ENCODE measurements at places on chromosomes 4 and X.

GRCh38 chrX:68252664-68253063 is 180.6 kb downstream of the OPHN1 start:
- DNase-seq = no peak

DNA sequence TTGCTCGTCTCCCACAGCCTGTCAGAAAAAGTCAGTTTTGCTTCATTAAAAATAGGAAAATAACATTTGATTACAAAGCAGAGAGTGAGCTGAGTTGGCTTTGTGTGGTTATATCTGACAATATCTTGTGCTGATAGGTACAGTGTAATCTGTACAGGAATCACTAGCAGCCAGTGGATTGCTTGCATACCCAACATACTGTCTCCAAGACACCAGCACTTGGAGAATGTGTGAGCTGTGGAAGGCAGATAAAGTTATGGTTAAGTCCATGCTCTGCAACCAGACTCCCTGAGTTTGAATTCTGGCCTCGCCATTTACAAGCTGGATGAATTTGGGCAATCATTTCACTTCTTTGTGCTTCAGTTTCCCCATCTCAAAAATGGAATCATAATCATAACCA is 57.5 kb upstream of the TMPRSS11F start:
- DNase-seq = no peak

DNA sequence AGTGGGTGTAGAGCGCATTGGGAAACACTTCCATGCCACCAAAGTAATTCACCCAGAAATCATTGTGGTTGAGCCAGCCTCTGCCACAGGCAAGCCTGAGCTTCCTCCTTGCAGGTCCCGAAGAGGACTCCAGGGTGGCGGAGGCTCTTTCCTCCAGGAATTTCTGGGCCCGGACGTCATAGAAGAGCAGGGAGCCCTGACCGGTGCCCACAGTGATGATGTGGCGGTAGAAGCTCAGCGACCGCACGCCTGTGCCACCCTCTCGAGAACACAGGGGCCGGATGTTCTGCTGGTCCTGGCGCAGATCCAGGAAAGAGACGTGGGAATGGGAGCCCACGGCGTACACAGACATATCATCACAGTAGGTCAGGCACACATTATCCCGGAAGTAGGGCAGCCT is 1.3 kb downstream of the DCAF12L1 start:
- DNase-seq = no peak

DNA sequence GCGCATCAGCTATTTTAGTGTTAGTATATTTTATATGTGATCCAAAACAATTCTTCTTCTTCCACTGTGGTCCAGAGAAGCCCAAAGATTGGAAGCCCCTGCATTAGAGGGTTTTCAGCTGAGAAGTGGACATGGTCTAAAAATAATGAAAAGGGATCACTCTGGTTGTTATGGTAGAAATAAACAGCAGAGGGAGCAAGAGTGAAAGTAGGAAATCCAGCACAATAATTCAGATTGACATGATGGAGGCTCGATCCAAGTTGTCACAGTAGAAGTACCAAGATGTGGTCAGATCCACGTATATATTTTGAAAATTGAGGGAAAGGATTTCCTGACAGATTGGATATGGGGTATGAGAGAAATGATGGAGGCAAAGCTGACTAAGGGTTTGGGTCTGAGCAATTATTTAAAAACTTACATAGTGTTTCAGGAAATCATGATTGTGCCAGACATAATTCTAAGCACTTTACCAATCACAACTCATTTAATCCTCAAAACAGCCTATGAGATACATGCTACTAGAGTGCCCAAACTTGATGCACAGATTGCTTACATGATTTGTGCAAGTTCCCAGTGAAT is 17.0 kb upstream of the TMEM144 start:
- no peak for DNase-seq

- no peak for DNase-seq
These were observed 314.9 kb upstream of the GRIA3 start for GRCh38 chrX:122869171-122869570.

GRCh38 chr4:56681158-56681852 is at the start of gene HOPX:
Gene HOPX (minus strand): TSS chr4:56681296. CDS start chr4:56657816, 23,480 bp downstream.
- DNase-seq = peak; percentile 77

- no peak for DNase-seq
These were observed 38.7 kb downstream of the CCSER1 start for GRCh38 chr4:90165883-90166282.

DNA sequence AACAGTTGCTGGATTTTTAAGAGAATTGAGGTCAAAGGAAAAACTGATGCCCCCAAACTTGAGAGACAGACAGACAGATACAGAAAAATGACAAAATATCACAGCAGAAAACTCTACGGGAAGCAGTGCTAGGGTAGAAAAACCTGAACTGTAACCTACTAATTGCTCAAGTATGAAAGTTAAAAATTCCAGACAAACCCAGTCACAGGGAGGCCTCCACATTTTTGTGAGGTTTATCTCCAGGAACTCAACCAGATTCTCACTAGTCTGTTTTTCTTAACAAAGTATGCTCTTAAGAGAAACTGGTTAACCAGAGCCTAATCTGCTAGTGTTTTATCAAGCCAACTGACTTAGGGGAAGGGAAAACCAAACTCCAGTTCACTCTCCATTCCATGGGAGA is 19.9 kb upstream of the PPP3CA start:
- no peak for DNase-seq

GRCh38 chr4:15587649-15588048 is 67.5 kb downstream of the FBXL5 start:
- no peak for DNase-seq

GRCh38 chrX:38699121-38699520 is 102.1 kb upstream of the MID1IP1 start:
- no peak for DNase-seq

DNA sequence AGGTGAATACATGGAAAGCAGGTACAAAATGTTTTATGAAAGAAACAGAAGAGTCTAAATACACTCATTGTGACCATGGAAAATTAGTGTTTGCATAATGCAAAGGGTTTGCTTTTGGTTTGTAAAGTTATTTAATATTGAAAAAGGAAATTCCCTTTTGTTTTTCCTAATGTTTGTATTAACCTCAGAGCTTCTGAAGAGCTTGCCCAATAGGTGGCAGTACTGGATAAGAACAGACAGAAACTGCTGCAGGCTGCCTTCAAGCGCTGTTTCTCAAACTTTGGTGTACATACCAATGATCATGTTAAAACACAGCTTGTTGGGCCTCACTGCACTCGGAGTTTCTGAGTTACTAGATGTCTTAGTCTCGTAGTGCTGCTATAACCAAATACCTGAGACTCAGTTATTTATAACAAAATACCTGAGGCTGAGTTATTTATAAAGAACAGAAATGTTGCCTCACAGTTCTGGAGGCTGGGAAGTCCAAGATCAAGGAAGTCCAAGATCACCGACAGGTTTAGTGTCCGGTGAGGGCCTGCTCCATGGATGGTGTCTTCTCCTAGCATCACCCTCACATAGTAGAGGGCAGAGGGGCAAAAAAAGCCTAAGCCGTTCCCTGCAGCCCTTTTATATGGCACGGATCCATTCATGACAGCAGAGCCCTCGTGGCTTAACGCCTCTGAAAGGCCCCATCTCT is 54.2 kb downstream of the SUPT20HL2 start:
- no peak for DNase-seq

GRCh38 chr4:39613093-39613656 is 25.5 kb downstream of the SMIM14 start:
- DNase-seq = no peak

GRCh38 chr4:128450326-128451120 is 162.9 kb upstream of the PGRMC2 start:
- no peak for DNase-seq

GRCh38 chr4:162102713-162103112 is 61.1 kb downstream of the FSTL5 start:
- DNase-seq = no peak

- DNase-seq = no peak
These were observed 17.5 kb downstream of the PALLD start for GRCh38 chr4:168514249-168514852.

DNA sequence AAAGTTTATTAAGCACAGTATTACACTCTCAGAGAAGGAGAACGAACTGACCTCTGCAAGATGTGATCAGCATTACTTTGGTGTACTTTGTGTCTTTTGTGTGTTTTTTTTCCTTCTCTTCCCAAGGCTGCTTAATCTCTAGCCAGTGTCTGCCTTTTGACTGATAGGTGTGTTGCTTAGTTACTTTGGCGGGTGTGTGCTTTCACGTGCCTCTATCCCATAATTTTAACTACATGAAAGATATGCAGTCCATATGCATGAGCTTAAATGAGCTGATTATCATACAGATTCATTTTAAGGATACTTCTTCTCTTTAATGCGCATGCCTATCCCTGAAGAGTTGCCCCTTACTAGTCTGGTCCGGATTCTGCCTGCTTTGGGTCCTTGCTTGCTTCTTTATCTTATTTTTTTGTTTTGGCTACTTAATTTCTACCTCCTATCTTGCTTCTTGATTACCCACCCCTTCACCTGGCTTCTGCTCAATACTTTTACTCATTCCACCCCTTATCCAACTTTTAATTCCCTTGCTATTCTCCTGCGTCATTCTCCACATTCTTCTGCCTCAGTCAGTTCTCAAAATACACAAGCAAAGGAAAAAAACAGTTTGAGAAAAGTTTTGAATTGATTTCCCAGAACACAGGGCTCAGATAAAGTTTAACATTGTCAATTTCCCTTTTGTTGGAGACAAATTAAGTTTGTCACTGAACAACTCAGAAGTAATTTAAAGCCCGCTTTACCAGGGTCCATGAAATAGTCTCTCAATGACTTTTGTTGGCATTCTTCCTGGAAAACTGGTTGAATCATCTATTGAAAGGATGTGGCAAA is 182.0 kb downstream of the TENT5D start:
- DNase-seq = no peak

- DNase-seq = no peak
These were observed 7.2 kb upstream of the IL13RA1 start for GRCh38 chrX:118720058-118720707.

GRCh38 chrX:150361070-150361776 is 1.9 kb upstream of the MAMLD1 start:
- peak; percentile 62 for DNase-seq

GRCh38 chrX:94977986-94978385 is 1304.0 kb downstream of the FAM133A start:
- DNase-seq = no peak

DNA sequence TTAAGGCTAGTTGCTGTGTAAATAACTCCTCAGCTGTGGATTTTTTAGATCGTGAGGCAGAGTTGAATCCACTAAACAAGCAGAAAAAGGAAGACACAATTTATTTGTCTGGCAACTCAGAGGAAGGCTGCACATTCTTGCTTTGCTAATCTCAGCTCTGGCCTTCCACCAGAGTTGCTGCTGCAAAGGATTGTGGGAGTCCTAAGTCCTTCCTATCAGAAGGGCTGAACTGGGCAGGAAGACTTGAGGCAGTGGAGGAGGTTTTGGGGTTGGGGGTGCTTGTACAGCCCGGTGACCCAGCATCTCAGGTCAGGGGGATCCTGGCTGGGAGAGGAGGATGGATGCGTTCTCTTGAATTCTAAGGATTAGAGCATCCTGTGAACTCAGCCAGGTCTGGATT is 11.0 kb upstream of the VSIG1 start:
- DNase-seq = no peak

DNA sequence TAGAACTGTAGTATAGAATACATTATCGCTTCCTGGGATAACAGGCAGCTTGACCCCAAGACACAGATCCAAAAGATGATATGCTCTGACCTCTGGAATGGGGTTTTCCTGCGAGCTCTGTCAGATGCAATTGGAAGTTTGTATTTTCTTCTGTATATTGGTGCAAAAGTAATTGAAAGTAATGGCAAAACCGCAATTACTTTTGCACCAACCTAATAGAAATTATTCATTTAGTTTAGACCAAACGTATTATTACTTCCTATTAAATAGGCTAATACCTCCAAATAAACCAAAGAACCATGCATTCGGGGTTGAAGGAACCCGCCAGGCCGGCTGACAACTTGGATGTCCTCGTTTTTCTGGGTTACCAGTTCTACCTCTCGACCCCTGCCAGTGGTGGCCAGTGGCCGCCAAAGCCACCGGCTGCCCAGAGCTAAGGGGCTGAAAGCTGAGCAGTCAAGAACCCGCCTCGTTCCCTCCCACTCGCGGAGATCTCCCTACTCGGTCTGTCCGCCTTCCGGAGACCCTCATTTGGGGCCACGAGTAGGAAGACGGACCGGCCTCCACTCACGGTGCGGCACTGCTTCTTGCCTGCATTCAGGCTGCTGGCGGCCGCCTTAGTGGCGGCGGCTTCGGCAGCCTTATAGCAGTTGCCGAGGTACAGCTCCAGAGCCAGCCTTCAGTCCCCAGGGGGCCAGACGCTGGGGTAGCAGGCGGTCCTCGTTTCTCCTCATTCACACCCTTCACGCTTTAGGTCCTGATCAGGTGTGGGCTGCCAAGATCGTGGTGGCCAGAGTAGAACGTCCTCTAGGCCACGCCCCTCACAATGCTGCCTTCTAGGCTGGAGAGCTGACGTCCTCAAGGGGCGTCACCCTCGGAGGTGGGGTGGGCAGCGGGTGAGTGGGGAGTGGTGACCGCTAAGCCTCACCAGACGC is 121.9 kb downstream of the RBMX2 start:
- DNase-seq = no peak

All from stimulated activated CD8-positive, alpha-beta memory T cell treated with anti-CD3 and anti-CD28 coated beads, Interleukin-4, amount 100 ng/mL, for 48 hours (primary cell).